ENCODE measurements at places on chromosomes 1 and 21. TPM values are rescaled to one million over a fixed set of nuclear protein-coding genes. Genes with fewer than 3 reads are reported as not detected.

DNA sequence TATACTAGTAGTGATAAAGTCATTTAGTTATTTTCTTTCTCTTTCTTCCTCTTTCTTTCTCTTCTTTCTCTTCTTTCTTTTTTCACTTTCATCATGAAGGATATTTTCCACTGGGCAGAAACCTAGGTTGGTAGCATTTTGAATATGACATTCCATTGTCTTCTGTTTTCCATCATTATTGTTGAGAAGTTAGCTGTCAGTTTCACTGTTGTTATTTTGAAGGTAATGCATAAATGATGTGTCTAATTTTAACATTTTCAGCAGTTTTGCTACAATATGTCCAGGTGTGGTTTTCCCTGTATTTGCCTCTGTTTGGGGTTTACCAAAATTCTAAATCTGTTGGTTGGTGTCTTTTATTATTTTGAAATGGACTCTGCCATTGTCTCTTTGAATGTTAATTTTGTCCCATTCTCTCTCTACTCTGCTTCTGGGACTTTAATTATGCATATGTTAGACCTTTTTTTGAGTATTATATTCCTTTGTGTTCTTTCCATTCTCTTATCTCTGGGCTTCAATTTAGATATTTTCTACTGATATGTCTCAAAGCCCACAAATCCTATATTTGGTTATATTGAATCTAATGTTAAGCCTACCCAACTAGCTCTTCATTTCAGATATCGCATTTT is 96.7 kb downstream of the HFM1 start:
- no peak for DNase-seq
- H3K4me1 ChIP-seq: no peaks in the 10 kb centered on the region
- H3K27ac ChIP-seq: no peak overlapping the region
- H3K4me3 ChIP-seq: no peak overlapping the region

The SPRR1B gene
- total RNA-seq: not detected

The PRRX1 gene
- total RNA-seq: not detected

The PRAMEF17 gene
- total RNA-seq: not detected
